ENCODE measurements at places on chromosomes 5 and 9. TPM values are rescaled to one million over a fixed set of nuclear protein-coding genes. Genes with fewer than 3 reads are reported as not detected.

The PTGES gene
- 100 TPM for total RNA-seq

The ALG2 gene
- 51.4 TPM for total RNA-seq

The DMRT2 gene
- total RNA-seq: not detected

The NSA2 gene
- 127 TPM for total RNA-seq

The FSTL4 gene
- total RNA-seq: 3.9 TPM

The ZNF454 gene
- not detected for total RNA-seq

The PCDHGC4 gene
- total RNA-seq: not detected

The HARS2 gene
- 39.5 TPM for total RNA-seq

The SPATA9 gene
- 0.13 TPM for total RNA-seq

The IL31RA gene
- 1.8 TPM for total RNA-seq

The AGXT2 gene
- not detected for total RNA-seq

The ADRA1B gene
- total RNA-seq: 8.1 TPM

The LHX6 gene
- total RNA-seq: 0.39 TPM

The CFAP90 gene
- 0.41 TPM for total RNA-seq

The CCDC192 gene
- total RNA-seq: not detected

The SPIN1 gene
- 37.5 TPM for total RNA-seq

The CDH12 gene
- total RNA-seq: not detected

The CD14 gene
- total RNA-seq: 4.0 TPM

The PCDHAC2 gene
- total RNA-seq: 3.0 TPM

The OCLN gene
- total RNA-seq: 12.4 TPM

The PALM2AKAP2 gene
- 0.36 TPM for total RNA-seq

The TAF11L5 gene
- total RNA-seq: not detected

The ATP10B gene
- total RNA-seq: not detected

The GARIN3 gene
- not detected for total RNA-seq

The PCDHGA4 gene
- 0.09 TPM for total RNA-seq

The SRA1 gene
- total RNA-seq: 49.3 TPM

The CTXN3 gene
- total RNA-seq: not detected

The EPB41L4A gene
- total RNA-seq: 1.3 TPM

The STK32A gene
- 0.33 TPM for total RNA-seq

The SPINK7 gene
- total RNA-seq: not detected

The SLCO6A1 gene
- total RNA-seq: not detected

The OR1N2 gene
- not detected for total RNA-seq

The COL5A1 gene
- total RNA-seq: 37.9 TPM

The PKD2L2 gene
- total RNA-seq: not detected

The SLC2A6 gene
- total RNA-seq: 20.4 TPM

The TSSK1B gene
- not detected for total RNA-seq

The IFNA21 gene
- not detected for total RNA-seq

The FOXD4L4 gene
- not detected for total RNA-seq

The CYSRT1 gene
- total RNA-seq: 4.2 TPM

The TSLP gene
- not detected for total RNA-seq

The ARID3C gene
- 0.10 TPM for total RNA-seq

The ELOVL7 gene
- total RNA-seq: 15.6 TPM

The SARDH gene
- not detected for total RNA-seq

The GPRIN1 gene
- 10.3 TPM for total RNA-seq

The BNC2 gene
- total RNA-seq: 4.7 TPM

The MCC gene
- total RNA-seq: 0.26 TPM

The RHOBTB3 gene
- total RNA-seq: 7.9 TPM

The TAF11L10 gene
- total RNA-seq: not detected

The C5orf52 gene
- total RNA-seq: not detected

The DDX4 gene
- total RNA-seq: not detected

The HMGCS1 gene
- 63.3 TPM for total RNA-seq

The FOXE1 gene
- 4.0 TPM for total RNA-seq

The SLC23A1 gene
- total RNA-seq: 1.5 TPM

The PCDHGA9 gene
- 0.04 TPM for total RNA-seq

The MSH3 gene
- 10.2 TPM for total RNA-seq

The ZNF169 gene
- total RNA-seq: 1.5 TPM

The GDF9 gene
- total RNA-seq: 0.24 TPM

The PCDHGB7 gene
- 0.07 TPM for total RNA-seq

The OTP gene
- 0.08 TPM for total RNA-seq
